ENCODE measurements at places on chromosomes 2 and 18. TPM values are rescaled to one million over a fixed set of nuclear protein-coding genes. Genes with fewer than 3 reads are reported as not detected.
A peak's percentile ranks its signal among the peaks of the same experiment; 100 is the strongest.

DNA sequence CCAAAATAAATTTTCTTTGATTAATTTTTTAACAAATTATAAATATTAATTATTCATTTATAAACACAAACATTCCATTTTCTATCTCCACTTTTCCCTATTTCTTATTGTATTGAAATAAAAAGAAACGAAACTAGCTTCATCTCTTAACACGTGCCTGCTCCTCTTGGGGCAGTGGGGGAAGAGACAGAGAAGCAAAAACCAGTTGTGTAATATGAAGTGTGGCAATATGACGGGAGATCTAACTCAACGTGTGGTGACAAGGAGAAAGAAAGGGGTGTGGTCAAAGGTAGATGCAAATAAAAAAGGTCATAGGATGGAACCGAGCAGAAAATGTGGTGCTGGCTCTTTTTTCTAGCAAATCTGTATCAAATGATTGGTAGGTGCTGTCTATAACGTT lies 106.9 kb upstream of the SLC8A1 start:
- DNase-seq, result no peak

DNA sequence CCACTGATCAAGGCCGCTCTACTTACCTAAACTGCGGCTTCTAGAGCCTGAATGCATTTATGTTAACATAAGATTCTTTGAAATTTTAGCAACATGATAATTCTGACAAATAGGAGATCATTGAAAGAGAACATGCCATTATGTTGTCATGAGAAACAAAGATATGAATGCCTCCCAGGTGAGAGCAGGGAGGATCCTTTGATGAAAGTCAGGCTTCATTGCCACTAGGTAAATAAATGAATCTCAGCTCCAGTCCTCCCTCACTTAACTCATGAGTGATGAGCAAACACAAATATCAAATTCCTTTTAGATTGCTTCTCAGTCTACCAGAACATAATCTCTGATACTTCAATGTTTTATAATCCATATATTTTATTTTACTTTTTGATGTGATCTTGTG lies 463.2 kb upstream of the CDH7 start:
- no peak for DNase-seq

DNA sequence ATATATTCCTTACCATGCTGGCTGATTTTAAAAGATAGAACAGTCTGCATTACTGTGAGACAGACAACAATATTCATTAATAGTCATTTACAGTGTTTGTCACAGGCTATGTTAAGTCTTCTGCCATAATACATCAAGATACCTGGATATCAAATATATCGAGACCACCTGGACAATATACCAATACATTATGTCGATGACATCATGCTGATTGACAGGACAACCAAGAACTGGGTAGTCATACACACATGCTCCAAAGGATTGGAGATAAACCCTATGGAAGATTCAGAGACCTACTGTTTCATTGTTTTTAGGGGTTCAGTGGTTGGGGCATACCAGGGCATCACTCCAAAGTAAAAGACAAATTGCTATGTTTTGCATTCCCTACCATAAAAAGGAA lies 26.5 kb upstream of the SMCHD1 start:
- no peak for DNase-seq

DNA sequence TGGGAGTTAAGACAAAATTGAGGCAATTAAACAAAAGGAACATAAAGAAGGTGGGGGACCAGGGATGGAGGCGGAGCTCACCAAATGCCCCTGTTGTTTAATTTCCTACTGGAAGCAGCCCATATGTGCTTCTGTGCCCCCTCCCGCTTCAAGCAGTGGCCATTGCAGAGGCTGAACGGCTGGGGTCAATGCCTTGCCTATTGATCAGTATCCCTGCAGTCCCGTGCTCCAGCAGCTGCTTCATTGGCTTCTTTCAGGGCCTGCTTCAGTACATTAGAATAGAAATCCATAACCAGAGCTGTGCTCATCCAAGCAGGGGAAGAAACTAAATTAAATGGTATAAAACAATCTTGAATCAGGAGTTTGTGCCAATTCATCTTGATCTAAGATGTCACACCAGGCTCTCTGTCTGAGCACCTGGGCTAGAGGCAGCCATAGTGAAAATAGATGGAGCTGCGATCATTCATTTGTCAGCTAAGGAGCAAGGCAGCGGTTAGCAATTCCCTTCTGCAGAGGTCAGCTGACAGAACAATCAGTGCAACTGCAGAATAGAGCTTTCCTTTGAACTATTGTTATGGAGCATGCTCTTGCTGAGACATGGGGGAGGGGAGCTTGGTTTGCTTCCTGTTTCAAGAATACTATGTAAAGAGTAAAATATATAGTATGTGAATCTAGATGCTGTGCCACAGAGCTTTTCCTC lies 222.4 kb downstream of the WDR7 start:
- no peak for DNase-seq

GRCh38 chr2:179951680-179952079 lies 55.4 kb downstream of the CWC22 start:
- DNase-seq, result no peak

DNA sequence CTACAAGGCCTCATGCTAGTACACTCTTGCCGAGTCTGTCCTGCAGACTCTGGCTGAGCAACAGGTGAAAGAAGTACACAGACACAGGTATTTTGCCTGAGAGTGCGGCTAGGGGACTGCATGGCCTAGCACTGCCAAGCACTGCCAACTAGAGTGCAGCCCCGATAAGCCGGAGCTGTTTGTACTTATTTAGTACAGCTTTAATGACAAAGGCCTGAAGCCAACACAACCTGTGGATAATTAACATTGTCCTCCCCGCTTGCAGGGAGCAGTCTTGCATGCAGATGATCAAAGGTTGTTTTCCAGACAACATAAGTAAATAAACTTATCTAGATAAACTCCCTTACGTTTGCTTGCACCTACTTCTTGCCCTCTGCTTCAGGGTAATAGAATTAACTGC lies 63.7 kb upstream of the MMADHC start:
- DNase-seq, result peak; percentile 30

DNA sequence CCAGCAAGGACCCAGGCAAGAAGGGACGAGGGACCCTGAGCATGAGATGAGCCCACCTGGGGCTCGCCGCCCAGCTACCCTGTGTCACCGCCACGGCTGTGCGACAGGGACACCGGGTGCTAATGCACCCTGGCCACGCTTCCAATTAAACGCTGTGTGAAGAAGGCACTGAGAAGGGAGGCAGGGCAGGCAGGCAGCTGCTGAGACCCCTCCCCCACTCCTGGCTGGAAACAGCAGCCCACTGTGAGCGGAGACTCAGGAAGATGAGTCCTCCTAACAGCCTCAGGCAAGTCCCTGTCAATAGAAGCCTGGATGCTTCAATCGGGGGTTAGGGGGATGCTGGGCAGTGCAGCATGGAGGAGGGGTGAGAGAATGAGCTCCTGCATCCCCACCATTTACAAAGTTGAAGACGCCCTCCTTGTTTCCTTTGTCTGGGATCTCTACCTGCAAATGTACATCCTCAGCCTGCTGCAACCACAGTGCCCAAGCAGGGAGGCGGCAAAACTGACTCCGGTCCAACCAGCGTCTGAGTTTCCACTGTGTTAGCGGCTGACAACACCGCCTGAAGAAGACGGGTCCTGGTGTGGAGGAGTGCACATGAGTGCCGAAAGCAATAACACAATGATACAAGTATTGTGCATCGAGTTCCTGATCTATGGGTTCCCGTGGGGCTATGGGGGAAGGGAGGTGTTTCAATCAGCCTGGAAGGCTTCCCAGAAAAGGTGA lies 12.8 kb downstream of the TMEM163 start:
- DNase-seq, result no peak

GRCh38 chr2:239289545-239289944 lies 111.3 kb downstream of the HDAC4 start:
- DNase-seq, result no peak

- no peak for DNase-seq
These were observed 5.2 kb upstream of the SIGLEC15 start for GRCh38 chr18:45820106-45820745.

DNA sequence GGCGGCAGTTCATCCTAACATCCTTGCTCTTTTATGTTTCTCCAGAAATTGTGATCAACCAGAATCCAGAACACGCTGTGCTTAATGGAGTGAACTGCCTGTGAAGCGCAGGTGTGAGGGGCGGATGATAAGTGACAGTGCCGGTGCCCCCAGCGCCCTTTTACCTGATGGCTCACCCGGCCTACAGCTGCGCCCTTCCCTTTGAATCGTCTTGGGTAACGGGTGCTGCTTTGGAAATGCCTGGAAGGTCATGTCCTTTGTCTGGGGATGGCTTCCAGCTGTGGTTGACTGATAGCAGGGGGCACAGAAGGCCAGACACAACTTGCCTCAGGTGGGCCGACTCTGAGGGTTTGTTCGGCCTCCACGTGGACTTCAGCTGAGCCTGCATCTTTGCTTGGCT lies 119.4 kb downstream of the LPIN1 start:
- no peak for DNase-seq

DNA sequence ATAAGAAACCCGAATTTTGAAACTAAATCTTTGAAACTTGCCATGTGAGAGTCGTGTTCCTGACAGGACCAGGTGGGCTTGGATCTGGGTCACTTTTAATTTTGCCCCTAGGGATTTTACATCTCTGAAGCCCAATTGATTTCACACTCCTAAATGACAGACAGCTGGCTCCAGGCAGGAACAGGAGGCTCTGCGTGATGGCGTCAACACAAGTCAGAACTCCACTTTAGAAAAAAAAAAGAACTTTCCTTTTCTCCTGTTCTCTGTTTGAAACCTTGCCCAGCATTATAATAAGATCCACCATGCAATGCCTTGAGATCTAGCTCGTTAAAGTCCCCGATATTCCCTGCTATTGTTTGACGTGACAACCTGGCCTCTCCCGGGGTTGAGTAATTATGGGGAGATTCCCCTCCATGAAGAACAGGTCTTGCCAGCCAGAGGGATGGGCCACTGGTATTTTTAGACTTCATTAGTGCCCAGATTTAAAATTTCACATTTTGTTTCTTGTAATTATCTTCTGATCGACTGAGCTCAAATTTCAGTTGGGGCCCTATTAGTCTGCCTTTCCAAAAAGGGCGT lies 260.3 kb downstream of the KLHL29 start:
- no peak for DNase-seq

- DNase-seq, result peak; percentile 13
These were observed 319 bp downstream of the ZSCAN30 start for GRCh38 chr18:35289727-35290093.

DNA sequence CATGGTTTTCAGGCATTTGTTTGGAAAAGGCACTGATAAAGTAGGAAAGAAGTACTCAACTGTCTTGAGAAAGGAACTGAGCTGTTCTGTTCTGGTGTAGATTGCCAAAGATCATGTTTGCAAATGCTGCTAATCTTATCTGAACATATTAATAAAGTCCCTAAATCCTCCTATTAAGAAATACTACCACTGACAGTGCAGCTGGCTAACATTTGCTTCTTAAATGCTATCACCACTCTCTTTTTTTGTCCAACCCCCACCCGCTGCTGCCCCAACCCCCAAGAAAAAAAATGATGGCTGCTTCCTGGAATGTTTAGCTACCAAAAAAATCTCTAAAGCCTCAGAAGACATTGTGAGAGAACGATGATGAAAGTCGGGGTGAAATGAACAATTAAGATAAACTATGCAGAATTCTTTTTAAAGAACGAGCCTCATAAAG lies 130.7 kb downstream of the CCBE1 start:
- no peak for DNase-seq

GRCh38 chr18:44855681-44856080 lies 175.0 kb downstream of the SETBP1 start:
- no peak for DNase-seq

- no peak for DNase-seq
These were observed 262.1 kb downstream of the LPIN1 start for GRCh38 chr2:12008425-12009061.

- DNase-seq, result no peak
These were observed 130.6 kb downstream of the USP34 start for GRCh38 chr2:61340242-61340641.

GRCh38 chr18:78711971-78712370 lies 267.6 kb upstream of the SALL3 start:
- DNase-seq, result no peak

- DNase-seq, result no peak
These were observed 16.2 kb downstream of the IL1B start for GRCh38 chr2:112820343-112820742.

DNA sequence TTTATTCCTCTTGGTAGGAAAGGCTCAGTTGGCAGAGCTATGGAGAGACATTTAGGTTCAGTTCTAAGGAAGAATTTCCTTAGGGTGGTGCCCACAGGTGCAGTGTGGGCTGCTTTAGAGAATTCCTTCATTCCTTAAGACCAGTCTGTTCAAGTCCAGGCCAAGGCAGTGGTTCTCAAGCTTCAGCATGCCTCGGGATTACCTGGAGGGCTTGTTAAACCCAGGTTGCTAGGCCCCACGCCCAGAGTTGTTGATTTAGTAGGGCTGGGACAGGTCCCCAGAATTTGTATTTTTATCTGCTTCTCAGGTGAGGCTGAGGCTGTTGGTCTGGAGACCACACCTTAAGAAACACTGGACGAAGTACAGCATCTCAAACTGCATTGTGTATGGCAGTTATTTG lies 68.9 kb downstream of the CERS6 start:
- no peak for DNase-seq

DNA sequence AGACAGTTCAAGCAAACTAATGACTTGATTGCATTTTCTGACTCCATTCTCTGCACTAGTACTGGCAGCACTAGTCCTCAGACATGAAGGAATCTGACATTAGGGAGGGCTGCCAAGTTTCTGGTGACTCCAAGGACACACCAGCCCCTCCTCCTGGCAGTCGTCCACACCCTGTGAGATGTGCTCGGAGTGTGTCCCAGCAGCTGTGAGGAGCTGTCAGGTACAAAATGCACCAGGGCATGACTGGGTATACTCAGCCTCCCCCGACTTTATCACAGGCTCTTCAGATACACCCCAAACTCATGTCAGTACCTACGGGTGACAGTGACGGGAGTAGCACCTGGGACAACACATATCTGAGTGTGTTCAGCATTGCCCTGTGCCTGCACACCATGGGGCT lies 43.1 kb downstream of the EDAR start:
- DNase-seq, result no peak

GRCh38 chr2:149050188-149050587 lies 11.7 kb downstream of the LYPD6B start:
- no peak for DNase-seq

The DNMT3A gene
- 72.2 TPM for total RNA-seq

The DTNA gene
- 10.0 TPM for total RNA-seq

The DLX1 gene
- total RNA-seq, result 1.2 TPM

The ELOA2 gene
- total RNA-seq, result not detected

The PLGLB1 gene
- not detected for total RNA-seq

The CASP10 gene
- total RNA-seq, result 5.8 TPM

The PID1 gene
- total RNA-seq, result 11.3 TPM

The SLC23A3 gene
- 7.1 TPM for total RNA-seq

The CAD gene
- total RNA-seq, result 86.4 TPM

The RBKS gene
- 7.1 TPM for total RNA-seq

The CRYGD gene
- not detected for total RNA-seq

The CPO gene
- total RNA-seq, result not detected
